ENCODE measurements at places on chromosomes 7 and 10.

- peak; percentile 50 for DNase-seq
Observed at GRCh38 chr7:19117870-19118608, 603 bp upstream of the TWIST1 start.

DNA sequence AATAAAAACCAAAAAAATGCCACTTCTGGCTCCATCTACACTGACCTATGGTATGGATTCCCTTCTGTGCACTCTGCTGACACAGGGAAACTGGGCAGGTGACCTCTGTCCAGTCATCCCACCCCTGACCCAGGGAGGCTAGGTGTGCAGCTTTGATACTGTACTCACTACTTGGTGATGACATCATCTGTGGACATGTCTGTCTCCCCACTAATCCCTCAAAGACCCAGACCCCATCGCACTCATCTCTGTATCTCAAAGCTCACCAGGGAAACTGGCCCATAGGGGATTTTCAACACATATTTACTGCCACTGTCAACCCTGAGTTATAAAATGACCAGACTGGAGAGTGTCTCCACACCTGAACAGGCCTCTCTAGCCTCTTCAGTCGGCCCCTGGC, 10.6 kb downstream of the SGMS1 start:
- DNase-seq = no peak

GRCh38 chr7:13179775-13180523, 492.5 kb downstream of the ARL4A start:
- DNase-seq = peak; percentile 86

- DNase-seq = peak; percentile 51
Observed at GRCh38 chr7:108181073-108181985, 51.2 kb upstream of the LAMB4 start.

DNA sequence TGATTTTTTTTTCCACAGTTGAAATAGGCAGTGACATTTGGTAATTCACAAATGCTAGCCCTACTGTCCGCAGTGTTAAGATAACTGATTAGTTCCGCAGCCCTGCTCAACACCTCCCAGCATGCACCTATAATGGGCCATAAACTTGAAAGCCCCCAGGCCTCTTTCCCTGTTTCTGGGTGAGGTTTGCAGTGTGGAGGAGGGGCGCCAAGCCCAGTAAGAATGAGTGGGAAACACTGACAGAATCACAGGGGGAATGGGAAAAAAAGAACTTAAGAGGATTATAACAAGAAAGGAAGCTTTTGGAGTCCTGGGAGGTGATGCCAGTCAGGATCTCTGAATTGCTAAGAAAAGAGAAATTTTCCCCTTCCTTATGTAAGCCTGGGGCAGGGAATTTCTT, 39.6 kb upstream of the SP8 start:
- no peak for DNase-seq

DNA sequence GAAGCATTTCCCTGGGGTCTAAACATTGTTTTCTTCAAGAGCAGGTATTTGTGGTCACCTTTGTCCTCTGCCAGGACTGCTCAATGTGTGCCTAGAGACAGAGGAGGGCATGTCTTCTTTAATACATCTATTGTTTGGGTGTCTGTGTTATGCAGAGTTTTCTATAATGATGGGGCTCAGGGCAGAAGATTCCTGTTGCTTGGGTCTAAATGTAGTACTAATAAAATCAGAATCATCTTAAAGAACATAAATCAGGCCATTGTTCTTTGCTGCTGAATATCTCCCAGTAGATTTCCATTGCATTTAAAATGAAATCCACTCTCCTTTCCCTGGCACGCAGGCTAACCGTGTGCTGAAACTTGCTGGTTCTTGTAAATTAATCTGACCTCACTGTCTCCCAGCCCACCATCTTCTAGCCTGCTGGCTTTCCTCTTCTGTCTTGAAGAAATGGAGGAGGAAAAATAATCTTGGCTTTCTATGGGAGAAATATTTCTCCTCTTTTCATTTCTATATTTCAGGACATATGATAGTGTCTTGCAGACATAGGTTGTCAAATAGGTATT, 1396.8 kb downstream of the GATA3 start:
- DNase-seq = no peak

- no peak for DNase-seq
Observed at GRCh38 chr10:37865957-37866803, 8.8 kb upstream of the ZNF248 start.

DNA sequence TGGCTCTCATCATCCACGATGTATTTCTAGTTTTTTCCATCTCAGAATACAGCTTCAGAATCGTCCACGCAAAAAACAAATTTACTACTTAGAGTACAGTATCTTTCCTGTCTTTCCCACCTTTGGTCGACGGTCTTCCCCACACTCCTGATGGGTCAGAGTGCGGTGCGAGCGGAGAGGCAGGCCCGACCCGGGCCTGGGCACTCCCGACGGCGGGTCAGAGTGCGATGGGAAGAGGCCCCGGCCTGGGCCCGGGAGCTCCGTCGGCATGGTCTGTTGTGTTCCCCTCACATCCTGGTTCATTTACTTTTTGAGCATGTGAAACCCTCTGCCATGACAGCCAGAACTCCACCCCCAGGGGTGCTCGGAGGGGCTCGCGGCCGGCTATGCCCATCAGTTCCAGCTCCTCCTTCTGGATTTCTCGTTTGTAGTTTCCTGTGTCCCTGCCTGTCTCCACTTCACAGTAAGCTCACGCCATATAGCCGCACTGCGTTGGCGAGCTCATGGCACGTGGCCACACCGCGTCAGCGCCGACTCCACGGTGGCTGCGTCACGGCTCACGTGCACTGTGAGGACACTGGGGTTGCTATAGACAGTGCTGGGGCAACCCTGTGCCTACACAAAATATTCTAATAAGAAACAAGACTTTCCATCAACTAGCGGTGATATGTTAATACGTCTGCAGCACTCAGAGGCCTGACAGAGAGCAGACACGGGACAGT, 7.8 kb downstream of the COX19 start:
- no peak for DNase-seq

DNA sequence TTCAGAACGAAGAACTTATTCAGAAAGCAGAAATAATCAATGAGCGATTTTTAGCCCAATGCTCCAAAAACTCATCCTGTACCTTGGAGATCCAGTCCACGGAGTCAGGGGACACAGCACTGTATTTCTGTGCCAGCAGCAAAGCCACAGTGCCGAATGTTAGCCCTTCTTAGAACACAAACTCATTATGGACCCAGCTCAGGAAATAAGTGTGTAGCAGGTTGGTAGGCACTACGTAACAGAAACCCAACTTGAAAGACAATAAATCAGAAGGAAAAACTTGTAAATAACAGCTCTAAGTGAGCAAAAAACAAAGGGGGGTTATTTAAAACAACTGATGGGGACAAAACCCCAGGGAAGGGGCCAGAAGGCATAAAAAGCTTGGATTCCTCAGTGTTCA, 112.0 kb upstream of the PRSS1 start:
- no peak for DNase-seq

DNA sequence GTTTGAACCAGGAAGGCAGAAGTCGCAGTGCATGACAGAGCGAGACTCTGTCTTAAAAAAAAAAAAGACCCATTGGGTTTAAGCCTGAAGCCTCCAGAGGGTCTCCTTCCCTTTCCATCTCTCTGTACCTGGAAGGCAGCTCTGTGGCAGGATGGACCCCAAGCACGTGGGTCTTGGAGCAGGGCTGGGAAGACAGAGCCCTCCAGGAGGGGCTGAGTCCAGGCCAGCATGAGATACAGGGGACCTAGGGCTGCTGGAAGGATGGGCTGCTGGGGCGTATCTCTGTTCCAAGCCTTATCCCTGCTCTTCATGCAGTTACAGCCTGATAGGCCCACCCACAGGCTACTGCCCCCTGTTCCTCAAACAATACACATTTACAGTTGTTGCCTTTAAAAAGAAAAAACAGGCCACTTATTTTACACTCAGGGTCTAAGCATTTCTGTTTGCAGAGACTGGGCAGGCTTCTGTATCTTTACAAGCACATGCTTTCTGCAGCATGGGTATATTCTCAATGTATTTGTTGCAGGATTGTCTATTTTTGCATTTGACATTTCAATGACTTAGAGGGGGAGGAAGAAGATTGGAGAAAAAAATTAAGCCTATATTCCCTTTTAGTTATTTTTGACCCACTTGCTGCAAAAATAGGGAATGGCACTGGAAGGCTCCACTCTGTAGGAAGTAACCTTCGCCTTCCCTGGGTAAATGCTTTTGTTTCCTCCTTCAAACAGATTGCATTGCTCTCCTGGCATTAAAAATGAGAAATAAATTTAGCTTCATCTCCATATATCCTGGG, 60.1 kb downstream of the FAM171A1 start:
- no peak for DNase-seq

Measured in amniotic epithelial cell (primary cell).